ENCODE measurements at places on chromosomes 2 and 18.

GRCh38 chr2:232809349-232810124 is 33.2 kb upstream of the KCNJ13 start:
- peak; percentile 4 for DNase-seq

DNA sequence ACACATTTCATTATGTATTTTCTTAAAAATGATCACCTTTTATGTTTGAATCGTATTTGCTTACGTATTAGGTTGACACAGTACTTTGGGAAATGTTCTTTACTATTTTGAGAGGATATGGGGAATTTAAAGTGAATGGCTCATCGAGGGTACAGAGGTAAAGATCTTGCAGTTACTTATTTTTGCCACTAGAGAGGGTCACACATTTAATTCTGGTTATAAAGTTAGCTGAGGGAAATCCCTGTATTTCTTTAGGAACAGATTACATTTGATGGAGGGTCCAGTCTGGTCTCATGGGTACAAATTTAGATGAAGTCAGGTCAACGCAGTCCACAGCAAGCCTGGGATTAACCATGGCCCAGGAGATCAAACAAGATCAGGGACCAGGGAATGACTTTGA is 24.5 kb downstream of the DYNC2LI1 start:
- no peak for DNase-seq

- peak; percentile 87 for DNase-seq
Observed at GRCh38 chr2:137952586-137953129, 11.6 kb upstream of the HNMT start.

- peak; percentile 46 for DNase-seq
Observed at GRCh38 chr2:183227176-183227575, 102.9 kb downstream of the NUP35 start.

DNA sequence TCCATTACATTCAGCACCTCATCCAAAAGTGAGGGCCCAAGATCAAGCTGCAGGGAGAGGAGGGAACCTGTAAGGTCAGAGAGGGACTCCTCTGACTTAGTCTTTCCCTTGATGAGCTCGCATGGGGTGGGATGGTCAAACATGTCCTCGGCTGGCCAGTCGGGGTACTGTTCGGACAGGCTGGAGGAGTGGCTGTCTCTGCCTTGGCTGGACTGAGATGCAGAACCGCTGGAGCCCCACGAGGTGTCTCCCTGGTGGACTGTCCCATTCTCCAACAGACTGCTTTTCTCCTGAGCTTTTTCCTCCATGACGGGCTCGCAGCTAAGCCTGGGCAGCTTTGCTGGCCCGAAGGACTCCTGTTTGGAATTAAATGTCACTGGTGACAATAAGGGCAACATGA is 25.6 kb downstream of the CDC42EP3 start:
- no peak for DNase-seq

- peak; percentile 36 for DNase-seq
Observed at GRCh38 chr2:213238753-213239495, 45.3 kb upstream of the SPAG16 start.

DNA sequence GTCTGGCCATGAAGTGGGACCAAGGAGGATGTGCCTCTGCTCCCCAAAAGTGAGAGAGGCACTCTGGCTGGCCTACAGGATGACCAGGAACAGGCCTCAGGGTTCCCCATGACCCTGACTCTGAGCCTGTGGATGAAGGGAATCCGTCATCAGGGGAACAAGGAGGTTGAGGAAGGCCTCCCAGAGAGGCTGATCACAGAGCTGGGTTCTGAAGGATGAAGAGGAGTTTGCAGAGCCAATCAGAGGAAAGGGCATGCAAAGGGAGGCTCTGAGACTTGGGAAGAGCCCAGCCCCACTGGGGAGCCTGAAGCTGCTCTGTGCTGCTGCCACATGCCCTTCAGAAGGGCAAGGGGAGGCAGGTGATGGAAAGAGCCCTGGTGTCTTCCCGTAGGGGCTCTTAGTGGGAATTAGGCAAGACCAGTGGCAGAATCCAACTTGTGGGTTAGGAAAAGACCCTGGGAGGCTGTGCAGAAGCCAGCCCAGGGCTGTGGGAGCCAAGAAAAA is 141.3 kb upstream of the ID2 start:
- DNase-seq, result no peak

DNA sequence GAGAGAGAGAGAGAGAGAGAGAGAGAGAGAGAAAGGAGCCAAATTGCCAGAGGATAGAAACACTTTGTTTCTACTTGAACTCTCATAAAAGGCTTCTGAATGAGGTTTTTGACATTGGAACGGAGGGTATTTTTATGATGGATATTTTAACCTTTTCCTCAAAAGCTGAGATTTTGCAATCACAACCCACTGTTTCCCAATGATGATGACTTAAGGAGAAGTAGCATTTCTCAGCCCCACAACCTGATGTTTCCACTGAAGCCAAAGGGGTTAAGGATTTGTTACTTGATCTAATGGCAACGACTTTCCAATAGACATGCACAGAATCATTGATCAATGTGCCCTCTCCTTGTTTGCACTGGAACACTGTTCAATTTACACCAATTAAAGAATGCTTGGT is 67.1 kb upstream of the POU3F3 start:
- no peak for DNase-seq
